Camera-type eye (tissue), 1 donor: ENCODE measurements at places on chromosomes 12 and 14. TPM values are rescaled to one million over a fixed set of nuclear protein-coding genes. Genes with fewer than 3 reads are reported as not detected.

CLEC2D gene
- 17.5 TPM for total RNA-seq

FAM181A gene
- total RNA-seq: not detected

KRT81 gene
- 0.22 TPM for total RNA-seq

EML5 gene
- 45.7 TPM for total RNA-seq

TBX5 gene
- 3.3 TPM for total RNA-seq

TAS2R10 gene
- total RNA-seq: 5.8 TPM

RAB2B gene
- total RNA-seq: 45.2 TPM

TMTC1 gene
- 39.4 TPM for total RNA-seq

PITPNM2 gene
- total RNA-seq: 16.5 TPM

ZC2HC1C gene
- total RNA-seq: 2.5 TPM

EFS gene
- total RNA-seq: 33.1 TPM

TDRD9 gene
- total RNA-seq: 11.0 TPM

FITM1 gene
- 11.4 TPM for total RNA-seq

LRRC74A gene
- not detected for total RNA-seq

KRT78 gene
- total RNA-seq: 2.6 TPM

ATF7IP gene
- 201 TPM for total RNA-seq

GLTP gene
- 46.0 TPM for total RNA-seq

PCED1B gene
- total RNA-seq: 0.82 TPM

PRR4 gene
- 11.7 TPM for total RNA-seq

INSM2 gene
- 24.3 TPM for total RNA-seq

PRB2 gene
- total RNA-seq: not detected

PRORP gene
- 22.8 TPM for total RNA-seq

KRT73 gene
- total RNA-seq: not detected

DHRS2 gene
- 0.77 TPM for total RNA-seq

CD27 gene
- not detected for total RNA-seq

RNF212B gene
- not detected for total RNA-seq
